ENCODE measurements at places on chromosomes 12 and 14.
A peak's percentile ranks its signal among the peaks of the same experiment; 100 is the strongest.

DNA sequence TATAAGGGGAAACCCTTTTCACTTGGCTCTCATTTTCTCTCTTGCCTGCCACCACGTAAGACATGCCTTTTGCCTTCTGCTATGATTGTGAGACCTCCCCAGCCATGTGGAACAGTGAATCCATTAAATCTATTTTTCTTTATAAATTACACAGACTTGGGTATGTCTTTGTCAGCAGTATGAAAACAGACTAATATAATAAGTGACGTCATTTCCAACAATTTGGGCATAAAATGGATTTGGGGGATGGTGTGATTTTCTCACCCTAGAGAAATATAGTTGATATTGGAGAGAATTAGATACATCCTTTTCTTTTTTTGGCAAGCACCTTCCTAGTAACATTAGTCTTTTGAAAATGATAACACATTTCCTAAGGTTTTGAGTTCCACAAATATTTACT lies 490.5 kb downstream of the TMEM132D start:
- DNase-seq, result no peak

DNA sequence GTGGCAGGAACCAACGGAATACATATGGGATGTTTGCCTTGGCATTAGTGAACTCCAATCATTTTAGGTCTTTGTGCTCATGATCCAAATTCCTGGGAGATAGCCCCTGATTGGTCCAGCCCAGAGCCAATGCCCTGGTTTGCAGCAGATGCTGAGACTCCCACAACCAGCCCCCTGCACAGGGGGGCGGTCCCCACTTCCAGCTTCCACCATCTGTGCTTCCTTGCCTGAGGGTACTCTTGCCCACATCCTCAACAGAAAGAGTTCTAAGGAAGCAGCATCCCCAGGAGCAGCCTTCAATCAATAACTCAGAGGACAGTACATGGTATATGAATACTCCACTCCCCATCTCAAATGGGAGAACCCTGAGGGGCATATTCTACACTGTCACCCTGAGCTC lies 39.7 kb upstream of the FICD start:
- DNase-seq, result no peak

DNA sequence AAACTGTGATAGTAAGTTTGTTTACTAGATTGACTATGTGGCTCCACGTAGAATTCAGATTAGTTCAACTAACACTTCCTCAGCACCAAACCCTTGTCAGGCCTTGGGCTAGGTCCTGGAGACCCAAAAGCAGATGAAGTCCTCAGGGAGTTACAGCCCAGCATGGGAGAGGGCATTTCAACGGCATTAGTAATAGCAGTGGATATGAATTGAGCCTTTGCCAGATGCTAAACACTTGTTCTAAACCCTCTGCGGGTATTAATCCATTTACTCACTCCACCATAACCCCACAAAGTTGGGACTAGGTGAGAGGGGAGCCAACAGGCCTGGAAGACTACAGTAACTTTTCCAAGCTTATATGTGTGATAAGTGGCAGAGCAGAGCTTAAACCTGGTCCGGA lies 714.6 kb downstream of the DIO2 start:
- no peak for DNase-seq

DNA sequence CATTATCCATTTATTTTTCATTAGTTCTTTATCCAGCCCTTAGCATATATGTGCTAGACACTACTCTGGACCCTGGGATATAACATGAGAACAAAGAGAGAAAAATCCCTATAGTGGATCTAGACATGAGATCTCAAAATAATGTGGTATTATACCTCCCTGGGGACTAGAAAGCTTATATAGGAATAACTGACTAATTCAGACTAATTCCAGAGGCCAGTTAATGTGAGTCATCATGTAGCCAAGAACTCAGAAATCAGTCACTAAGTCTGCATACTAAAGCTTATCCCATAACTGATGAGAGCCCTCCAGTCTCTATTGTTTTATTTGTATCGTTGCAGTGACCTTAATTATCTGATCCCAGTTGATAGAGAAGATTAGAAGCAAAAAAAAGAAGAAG lies 267.1 kb upstream of the RGS6 start:
- no peak for DNase-seq

GRCh38 chr14:35985474-35986218 lies 159.5 kb downstream of the BRMS1L start:
- DNase-seq, result peak; percentile 10

DNA sequence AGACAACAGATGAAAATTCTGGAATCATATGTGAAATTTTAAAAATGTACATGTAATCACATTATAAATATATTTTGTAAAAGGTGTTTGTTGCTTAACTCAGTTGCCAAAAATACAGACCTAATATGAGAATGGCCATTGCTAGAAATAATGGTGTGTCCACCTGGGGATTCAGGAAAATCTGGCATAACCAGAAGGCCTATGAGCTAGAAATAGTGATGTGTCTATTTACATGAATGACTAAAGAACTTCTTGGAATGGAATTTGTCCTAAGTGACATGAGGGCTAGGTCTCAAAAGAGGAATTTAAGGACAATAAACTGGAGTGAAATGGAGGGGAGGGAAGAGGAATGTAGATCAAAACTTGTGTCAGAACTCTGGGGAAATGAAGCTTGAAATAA lies 126.4 kb downstream of the PTPRR start:
- DNase-seq, result no peak
